ENCODE measurements at places on chromosomes 13 and 19. TPM values are rescaled to one million over a fixed set of nuclear protein-coding genes. Genes with fewer than 3 reads are reported as not detected.
A peak's percentile ranks its signal among the peaks of the same experiment; 100 is the strongest.

The PSMD8 gene
- polyA plus RNA-seq, result not detected

GRCh38 chr19:16714702-16715287 is 4.9 kb upstream of the NWD1 start:
- DNase-seq, result peak; percentile 14

GRCh38 chr13:64684685-64685431 is 2545.3 kb downstream of the PCDH9 start:
- DNase-seq, result no peak

DNA sequence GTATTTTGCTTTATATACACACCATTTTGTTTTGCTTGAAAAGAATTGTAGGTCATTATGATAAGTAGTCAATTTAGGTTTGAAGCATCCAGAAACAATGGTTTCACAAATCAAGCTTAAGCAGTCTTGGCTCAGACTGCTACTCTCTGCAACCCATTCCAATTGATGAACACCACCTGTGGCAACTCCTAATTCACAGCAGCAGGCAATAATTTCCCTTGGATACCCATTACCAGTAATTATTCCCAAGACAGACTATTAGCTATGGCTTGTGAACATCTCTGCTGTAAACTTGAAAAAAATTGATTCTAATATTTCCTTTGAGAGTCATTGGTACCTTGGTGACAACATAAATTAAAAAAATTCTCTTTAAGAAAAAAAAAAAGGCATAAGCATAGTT is 299.3 kb upstream of the SLITRK6 start:
- no peak for DNase-seq

DNA sequence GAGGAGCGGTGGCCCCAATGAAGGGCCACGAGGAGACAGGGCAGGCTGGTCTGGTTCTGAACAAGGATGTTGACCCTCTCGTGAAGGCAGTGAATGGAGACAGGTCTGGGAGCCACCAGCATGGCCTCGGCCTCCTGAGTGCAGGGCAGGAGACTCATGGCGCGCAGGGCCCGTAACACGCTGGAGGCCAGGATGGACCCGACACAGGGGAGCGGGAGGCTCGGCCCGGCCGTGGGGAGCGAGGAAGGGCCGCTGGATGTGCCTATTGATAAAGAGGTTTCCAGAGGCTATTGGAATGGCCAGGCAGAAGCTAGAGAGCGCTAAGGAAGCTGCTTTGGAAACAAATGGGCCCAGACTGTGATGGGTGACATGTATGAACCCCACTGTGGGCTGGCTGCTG is 132.5 kb downstream of the STK24 start:
- DNase-seq, result no peak

DNA sequence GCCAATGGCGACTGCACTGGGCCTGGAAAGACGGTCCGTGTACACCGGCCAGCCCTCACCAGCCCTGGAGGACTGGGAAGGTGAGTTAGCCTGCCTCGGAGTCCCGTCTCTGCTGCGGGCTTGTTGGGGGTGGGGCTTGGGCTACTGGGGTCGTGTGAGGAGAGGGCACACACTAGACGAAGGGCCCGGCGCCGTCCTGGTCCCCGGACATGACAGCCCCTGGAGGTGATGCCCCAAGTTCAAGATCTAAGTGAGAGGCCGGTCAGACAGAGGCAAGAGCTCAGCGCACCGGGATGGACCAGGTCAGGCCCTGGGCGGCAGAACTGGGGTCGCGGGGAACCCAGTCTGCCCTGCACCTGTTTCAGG is 1.6 kb downstream of the CILP2 start:
- DNase-seq, result no peak

DNA sequence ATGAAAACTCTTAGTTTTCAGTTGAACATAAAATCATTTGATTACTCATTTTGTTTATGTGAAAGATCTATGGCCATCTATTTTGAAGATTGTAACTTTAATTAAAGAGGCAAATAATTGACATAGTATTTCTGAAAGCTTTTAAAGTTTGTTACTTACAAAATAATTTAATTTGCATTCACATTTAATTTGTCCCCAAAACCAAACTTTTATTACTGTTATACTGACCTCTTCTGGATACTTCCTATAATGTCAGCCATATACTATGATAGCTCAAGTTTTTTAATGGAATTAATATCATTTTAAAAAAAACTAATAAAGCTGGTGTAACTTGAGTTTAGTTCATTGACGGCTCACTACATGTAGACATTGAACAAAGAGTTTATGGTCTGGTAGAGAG is 4.9 kb upstream of the SGCG start:
- no peak for DNase-seq

DNA sequence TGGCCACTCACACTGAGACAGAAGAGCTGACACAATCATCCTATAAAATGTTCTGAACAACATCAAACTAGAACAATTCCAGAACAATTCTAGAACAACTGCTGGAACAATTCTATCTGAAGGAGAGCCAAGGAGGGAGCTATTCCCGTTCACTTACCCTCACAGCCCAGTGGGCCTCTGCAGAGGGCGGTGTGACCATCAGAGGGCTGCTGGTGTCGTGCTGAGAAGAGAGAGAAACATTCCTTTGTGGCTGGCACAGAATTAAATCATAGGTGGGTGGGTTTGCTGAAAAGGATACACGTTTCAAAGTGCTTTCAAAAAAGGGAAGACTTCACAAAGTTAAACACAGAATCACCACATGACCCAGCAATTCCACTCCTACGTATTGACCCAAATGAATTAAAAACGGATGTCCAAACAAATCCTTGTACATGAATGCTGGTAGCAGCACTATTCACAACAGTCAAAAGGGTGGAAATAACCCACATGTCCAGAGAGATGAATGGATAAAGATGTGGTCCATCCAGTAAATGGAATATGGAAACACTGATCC is 34.9 kb downstream of the EPS15L1 start:
- no peak for DNase-seq

DNA sequence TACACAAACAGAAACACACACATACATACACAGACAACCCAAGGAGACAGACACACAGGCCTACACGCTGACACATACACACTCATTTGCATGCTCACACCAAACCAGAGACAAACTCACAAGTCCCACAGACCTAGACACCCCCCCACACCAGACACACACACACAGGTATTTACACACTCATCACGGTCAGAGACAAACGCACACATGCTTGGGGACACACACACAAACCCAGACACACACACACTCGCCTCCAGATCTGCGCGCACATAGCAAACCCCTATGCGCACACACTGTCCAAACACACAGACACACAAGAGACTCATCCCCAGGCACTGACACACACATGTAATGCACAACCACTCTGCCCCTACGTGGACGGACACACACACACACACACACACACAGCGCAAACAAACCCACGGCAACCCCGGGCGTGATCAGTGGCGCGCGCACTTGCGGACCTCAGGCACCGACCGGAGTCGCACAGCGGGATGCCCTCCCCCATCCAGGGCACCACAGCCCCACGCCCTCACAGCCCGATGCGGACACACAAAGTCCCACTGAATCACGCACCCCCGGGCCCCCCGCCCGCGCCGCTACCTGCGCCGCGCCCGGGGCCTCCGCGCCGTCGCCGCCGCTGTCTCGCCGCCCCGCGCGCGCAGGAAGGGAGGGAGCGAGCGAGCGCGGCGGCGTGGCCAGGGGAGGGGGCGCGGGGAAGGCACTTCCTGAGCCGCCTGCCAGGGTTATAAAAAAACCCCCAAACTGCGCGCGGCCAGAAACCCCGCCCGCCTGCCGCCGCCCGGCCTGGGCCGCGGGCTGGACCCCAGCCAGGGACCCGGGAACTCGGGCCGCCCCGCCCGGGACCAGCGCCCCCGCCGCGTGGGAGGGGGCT is at the start of gene ADAMTS10:
TSS of gene ADAMTS10 (minus strand) at position 675 of the 895 bp plus-strand sequence. CDS start 5,005 bp downstream, outside the sequence.
- peak; percentile 51 for DNase-seq

DNA sequence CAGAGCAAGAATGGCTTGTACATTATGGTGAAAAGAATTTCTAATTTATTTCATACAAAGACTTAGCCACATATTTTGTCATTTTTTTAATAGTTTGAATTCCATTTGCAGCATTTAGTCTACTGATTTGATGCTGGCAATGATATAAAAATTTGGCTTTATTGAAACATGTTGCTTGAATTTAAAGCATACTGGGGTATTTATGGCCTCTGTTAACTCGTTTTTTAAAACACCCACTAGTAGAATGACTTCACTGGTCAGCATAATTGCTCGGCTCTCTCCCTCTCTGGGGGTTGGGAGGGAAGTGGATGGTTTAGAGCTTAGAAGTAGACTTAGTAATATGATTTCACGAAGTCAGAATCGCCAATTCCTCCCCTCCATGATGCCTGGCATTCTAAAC is 354.9 kb upstream of the HTR2A start:
- DNase-seq, result no peak

The MISP3 gene
- polyA plus RNA-seq, result 0.37 TPM

The MZT1 gene
- 11.2 TPM for polyA plus RNA-seq

- DNase-seq, result no peak
These were observed 6.0 kb upstream of the PRR19 start for GRCh38 chr19:42295831-42296525.

The MAMSTR gene
- polyA plus RNA-seq, result 95.3 TPM

GRCh38 chr19:16588824-16589577 is 16.8 kb upstream of the SLC35E1 start:
- no peak for DNase-seq

The DCT gene
- 15.0 TPM for polyA plus RNA-seq

GRCh38 chr19:5063873-5064645 is 95.1 kb downstream of the KDM4B start:
- no peak for DNase-seq

GRCh38 chr19:9342610-9343304 is 18.8 kb downstream of the ZNF559 start:
- DNase-seq, result no peak

The CBLC gene
- polyA plus RNA-seq, result not detected

- no peak for DNase-seq
These were observed 242.2 kb upstream of the MIR17HG start for GRCh38 chr13:91105270-91105669.

DNA sequence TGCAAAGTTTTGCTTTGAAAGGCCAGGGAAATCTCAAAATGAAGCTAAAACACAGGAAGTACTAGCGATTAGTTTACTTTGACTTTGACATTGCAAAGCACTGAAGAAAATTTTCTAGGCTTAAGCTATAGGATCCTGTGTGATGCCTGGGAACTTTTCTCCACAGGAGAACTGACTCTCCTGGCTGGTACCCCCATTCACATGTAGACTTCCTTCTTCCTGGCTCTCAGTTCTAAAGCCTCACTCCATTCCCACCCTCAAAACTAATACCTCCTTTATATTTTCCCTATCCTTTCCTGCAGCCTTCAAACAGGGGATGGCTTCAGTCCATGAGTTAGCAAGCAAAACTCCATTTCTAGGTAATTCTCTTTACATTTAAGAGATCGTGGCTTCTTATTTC is 189.5 kb downstream of the SLITRK1 start:
- DNase-seq, result no peak

DNA sequence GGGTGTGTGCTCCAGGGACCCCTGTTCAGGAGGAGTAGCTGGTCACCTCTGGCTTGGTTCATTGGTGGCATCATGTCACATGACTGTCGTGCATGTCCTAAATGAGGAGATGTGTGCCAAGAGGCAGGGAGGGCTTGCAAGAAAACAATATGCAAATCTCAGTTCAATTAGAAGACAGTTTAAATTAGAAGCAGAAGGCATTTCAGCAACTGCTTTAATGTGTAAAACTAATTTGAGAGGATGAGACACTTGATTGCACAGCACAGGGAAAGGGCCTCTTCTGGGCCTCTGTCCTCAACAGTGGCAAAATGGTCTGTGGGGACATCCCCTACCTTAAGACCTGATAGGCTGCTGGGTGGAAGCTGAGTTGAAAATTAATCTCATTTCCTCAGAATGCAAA is 54.6 kb downstream of the SPATA13 start:
- DNase-seq, result no peak

GRCh38 chr19:48837051-48837524 is 797 bp upstream of the HSD17B14 start:
- DNase-seq, result peak; percentile 75

- DNase-seq, result no peak
These were observed 116.2 kb downstream of the OLFM4 start for GRCh38 chr13:53144826-53145225.

- DNase-seq, result no peak
These were observed 15.2 kb upstream of the F7 start for GRCh38 chr13:113090415-113090770.

DNA sequence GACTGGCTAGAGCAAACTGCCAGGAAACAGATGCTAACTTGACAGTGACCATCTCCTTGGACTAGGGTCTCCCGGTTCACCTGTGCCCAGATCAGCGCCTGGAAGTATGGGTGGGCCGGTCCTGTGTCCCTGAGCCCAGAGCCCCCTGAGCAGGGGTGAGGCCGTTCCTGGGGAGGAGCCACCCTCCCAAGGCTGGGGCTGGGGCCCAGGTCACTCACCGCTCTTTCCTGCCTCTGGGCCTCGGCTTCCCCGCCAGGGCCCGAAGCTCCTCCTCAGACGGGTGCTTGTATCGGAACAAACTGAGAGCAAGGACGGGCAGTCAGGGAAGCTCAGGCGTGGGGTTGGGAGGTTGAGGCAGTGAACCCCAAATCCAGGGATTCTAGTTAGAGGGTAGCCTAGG is 5.4 kb downstream of the TMEM161A start:
- DNase-seq, result no peak

DNA sequence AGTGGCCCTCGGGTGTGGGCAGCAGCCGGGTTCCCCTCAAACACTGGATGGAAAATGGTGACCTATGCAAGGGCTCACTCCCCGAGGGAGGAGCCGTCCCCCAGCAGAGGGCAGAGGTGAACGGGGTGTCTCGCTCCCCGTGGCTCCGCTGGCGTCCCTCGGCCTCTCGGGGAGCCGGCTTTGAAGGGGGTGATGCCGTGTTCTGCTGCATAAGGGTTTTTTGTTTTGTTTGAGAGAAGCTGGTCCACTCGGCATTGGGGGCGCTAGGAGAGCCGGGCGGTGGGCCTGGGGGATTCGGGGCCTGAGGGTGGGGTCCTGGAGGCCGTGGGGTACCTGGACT is 4.0 kb downstream of the EFNA2 start:
- no peak for DNase-seq
